Esophagus squamous epithelium (tissue), 5 donors: ENCODE measurements at places on chromosomes 11 and 22.

GRCh38 chr11:26995701-26996460, 2.0 kb downstream of the FIBIN start:
- no peak for DNase-seq

DNA sequence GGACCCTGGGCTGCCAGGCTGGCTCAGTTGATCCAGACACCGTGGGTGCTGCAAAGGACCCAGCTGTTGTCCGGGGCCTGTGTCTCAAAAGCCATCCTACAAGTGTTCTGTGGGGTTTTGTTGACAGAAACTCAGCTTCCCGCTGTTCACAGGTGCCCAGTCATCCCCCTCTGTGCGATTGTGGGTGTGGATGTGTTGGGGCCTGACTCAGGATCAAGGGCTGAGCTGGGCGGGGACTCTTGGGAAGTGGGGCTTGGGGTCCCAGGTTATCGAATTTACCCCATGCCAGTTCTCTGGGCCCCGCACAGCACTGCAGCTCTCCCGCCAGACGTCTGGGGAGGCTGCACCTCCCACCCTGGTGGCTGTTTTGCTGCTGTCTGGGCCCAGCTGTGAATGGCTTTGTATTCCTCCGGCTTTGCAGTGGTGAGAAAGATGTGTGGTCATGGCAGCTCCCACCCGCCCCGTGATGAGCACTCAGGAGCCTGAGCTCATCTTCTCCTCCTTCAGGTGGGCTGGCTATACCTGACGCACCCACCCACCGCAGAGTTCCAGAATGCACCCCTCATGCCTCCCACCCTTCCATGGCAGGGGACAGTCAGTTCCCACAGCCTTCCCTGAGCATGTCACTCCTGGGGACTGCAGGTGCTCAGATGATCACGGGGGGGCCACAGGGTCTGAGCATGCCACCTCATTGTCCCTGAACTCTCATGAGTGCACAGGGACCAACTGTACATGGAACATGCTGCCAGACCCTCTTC, 3.6 kb upstream of the AP2A2 start:
- no peak for DNase-seq

- DNase-seq, result no peak
Observed at GRCh38 chr22:18091916-18092526, 14.2 kb downstream of the PEX26 start.

- no peak for DNase-seq
Observed at GRCh38 chr11:61946894-61947293, 3.3 kb upstream of the BEST1 start.

DNA sequence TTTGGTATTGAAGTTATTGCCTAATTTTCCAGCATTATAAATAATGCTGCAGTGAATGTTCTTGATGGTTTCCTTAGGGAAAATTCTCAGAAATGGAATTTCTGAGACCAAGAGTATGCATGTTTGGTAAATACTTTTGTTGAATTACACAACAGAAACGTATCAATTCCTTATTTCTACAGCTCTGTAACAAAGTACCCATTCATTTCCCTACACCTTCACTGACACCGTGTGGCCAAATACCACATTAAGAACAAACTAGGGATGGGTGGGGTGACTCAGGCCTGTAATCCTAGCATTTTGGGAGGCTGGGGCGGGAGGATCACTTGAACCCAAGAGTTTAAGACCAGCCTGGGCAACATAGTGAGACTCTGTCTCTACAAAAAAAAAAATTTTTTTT, 21.8 kb downstream of the MCAM start:
- DNase-seq, result no peak

DNA sequence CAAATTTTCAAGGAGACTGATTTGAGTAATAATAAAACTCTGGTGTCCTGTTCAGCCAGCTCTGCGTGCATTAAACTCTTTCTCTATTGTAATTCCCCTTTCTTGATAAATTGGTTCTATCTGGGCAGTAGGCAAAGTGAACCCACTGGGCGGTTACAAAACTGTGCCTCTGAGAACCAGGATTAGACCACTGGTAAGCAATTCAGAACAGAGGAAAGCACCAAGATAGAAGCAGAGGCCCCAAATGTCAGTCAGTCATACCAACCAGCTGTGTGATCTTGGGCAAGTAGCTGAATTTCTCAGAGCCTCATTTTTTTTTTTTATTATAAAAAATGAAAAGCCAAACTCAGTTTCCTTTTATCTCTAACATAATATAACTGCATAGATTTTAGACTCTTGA, 54.9 kb downstream of the TRIM44 start:
- no peak for DNase-seq

GRCh38 chr11:70656252-70656651, 257.9 kb downstream of the CTTN start:
- no peak for DNase-seq

DNA sequence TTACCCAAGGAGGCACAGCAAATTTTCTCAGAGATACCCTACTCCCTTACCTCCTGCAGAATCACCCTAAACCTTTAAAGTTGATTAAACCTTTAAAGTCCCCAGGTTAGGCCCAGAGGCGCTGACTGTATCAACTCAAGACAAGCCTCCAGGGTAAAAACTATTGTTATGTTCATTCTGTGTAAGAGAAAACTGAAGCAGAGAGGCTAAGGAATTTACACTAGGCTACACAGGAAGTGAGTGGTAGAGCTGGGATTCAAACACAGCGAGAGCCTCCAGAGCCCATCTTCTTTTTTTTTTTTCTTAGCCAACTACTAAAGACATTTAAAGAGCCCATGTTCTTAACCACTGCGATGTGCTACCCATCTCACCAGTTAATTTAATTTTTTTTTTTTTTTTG, 56.3 kb upstream of the GRK3 start:
- no peak for DNase-seq

DNA sequence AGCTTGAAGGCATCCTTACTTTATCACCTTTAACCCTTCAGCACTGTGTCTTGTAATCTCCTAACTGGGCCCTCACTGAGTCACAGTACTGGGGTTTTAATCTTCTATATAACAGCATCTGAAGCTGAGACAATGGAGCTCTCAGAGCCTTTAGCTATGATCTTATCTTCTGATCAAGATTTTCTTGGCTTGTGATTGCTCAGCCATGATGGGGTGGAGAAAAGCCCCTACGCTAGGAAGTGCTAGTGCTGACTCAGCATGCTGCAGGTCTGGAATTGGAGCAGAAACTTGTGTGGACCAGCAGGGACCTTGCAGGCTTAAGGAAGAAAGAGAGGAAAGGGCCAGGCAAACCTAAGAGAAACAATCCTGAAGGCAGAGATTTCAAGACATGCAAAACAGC, 71.7 kb upstream of the EED start:
- no peak for DNase-seq

DNA sequence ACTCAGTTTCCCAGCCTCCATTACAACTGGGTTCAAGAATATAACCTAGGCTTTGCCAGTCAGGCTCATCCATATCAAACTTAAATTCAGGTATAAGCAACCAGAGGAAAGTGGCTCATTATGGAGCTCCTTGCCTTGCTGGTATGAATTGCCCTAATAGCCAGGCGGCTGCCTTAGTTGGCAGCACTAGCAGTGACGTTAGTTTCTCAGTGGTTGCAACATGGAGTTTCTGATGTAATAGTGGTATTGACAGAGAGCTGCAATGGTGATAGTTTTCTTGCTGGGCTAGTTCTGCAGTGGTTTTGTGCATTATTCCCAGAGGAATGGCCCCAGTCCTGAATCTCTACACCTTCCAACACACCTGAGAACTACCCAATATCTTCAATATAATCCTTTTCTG, 3.8 kb upstream of the TMEM123 start:
- no peak for DNase-seq

GRCh38 chr11:64103277-64103985, 62.5 kb downstream of the MACROD1 start:
- no peak for DNase-seq

GRCh38 chr11:3959903-3960265, 104.4 kb downstream of the STIM1 start:
- no peak for DNase-seq

GRCh38 chr11:123678246-123678645, 23.8 kb upstream of the SCN3B start:
- DNase-seq, result no peak

GRCh38 chr11:72354356-72355115, 79.8 kb downstream of the CLPB start:
- no peak for DNase-seq

DNA sequence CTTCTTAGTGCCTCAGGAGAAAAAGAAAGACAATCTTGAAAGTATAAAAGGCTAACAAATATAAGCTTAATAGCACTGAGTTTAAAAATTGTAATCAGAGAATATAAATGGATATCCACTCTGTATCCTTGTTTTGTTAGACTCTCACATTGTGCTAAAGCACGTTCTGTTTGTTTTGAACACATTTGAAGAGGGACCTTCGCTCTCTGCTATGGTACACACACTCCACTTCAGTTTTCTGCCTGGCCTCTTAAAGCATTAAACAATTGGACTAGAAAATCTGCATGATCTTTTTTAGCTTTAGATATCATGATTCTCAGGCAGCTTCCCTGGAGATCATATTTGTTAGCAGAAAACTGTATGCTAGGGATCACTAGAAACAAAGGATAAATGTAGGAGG, 40.3 kb upstream of the PGR start:
- DNase-seq, result no peak

DNA sequence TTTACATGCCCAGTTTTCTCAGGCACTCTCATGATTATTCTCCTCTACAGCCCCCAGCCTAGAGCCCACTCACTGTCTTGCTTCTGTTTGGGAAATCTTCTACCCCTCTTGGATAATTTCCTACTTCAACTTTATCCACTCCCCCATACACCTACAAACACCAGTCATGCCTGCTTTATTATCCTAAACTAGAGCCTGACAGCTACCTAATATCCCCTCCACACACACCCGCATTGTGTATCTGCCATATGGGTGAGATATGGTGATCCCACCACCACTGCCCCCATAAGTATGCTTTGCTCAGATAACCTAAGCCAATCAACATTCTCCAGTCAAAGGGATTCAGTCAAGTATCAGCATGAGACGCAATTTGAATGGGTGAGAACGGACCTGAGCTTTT, 15.3 kb upstream of the FJX1 start:
- no peak for DNase-seq

DNA sequence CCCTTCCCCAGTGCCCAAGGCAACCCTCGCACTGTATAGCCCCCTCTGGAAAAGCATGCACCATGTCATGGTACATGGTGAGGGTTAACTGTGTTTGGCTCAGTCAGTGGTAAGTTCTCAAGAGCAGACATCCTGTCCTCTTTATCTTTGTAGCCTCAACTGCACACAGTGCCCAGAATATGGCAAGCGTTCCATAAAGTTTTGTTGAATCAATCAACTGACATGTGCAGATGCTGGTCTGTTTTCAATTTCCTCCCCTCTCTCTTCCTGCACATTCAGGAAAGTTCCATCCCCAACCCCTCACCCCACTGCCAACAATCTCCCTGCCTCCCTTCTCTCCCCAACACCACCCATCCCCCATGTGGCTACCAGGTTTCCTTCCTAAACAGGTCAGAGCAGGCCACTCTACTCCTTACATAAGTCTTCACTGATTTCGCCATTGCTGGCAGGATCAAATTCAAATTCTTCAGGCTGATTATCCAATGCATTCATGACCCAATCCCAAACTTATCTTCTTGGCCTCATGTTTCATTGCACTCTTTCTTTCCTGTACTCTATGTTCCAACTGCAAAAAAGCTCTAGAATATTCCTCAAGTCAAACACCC, 15.5 kb upstream of the TMPRSS5 start:
- DNase-seq, result no peak

DNA sequence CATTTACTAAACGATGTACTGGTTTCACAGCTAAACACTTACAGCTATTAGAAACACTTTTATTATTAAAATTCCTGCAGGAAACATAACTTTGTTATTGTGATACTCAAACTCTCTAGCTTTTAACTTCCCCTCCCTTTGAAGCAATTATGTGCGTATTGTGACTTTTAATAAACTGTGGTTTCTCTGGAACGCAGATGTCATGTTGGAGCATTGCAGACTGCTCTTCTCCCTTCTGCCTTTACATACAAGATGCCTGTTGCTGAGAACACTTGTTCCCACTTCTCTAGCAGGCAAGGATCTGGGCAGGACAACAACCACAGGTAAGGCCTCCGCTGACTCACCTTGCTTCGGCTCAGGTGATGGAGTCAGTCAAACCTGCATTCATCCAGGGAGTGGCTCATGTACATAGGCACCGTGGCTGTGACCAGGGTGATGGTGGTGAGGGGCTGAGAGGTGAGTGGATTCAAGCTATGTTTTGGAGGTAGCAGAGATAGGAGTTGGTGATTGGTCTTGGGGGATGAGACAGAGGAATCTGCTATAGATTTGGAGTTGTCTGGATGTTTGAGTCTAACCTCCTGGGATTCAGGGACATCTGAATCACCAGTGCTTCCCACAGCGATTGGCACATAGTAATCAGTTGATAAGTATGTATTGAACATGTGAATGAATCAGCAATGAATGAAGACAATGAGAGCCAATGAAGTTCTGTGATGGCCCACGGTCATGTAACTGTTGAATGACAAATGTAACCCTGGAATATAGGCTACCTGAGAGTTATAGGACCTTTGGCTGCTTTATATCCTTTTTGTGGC, 106.0 kb downstream of the ADAMTS15 start:
- DNase-seq, result no peak

- no peak for DNase-seq
Observed at GRCh38 chr22:42544686-42545085, 9.1 kb upstream of the SERHL2 start.

DNA sequence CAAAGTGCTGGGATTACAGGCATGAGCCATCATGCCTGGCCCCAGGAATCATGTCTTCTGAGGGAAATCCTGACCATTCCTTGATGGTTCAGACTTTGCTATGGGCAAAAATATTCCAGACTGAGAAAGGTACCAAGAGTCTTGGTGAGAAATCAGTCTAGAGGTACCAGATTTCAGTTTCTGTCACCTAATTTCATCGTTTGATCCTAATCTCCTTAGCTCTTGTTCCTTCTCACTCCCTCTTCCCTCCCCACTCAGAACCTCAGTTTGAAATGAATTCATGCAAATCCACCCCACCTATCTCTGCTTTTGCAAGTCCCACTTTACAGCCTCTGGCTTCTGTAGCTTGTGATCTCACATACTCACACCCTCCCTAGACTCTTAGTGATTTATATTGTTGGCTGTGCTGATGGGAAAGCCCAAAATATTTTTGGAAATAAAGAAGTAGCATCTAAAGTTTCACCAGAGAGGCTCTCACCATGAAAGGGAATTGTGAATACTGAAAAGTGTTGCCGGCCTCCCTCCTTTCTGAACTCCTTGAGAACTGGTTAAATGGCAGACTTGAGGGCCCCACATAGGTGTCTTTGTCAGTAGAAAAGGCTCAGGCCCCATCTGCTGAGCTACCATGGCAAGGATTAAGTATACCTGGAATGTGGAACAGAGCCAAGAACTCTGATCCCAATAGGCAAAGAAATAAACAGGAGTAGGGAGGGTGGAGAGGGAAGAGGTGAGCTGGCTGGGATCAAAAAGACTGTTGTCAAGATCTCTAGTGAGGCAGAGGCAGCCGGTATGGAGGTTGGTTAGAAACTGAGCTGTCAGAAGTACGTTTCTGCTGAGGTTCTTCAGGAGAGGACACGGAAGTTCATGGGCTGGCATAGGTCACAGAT, 190.5 kb upstream of the MTMR2 start:
- DNase-seq, result no peak

DNA sequence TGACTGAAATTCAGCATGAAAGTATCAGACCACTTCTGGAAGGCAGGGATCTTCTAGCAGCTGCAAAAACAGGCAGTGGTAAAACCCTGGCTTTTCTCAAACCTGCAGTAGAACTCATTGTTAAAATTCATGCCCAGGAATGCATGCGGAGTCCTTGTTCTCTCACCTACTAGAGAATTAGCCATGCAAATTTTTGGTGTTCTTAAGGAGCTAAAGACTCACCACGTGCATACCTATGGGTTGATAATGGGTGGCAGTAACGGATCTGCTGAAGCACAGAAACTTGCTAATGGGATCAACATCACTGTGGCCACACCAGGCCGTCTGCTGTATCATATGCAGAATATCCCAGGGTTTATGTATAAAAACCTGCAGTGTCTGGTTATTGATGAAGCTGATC, 19.1 kb downstream of the ZBTB44 start:
- no peak for DNase-seq
